Stimulated activated CD8-positive, alpha-beta memory T cell treated with anti-CD3 and anti-CD28 coated beads, Interleukin-15, amount 100 ng/mL, for 4 hours (primary cell): ENCODE measurements at places on chromosomes 16 and 17.

- DNase-seq = no peak
Observed at GRCh38 chr16:85555719-85556455, 57.2 kb upstream of the GSE1 start.

- DNase-seq = no peak
Observed at GRCh38 chr17:20145567-20145966, 136.4 kb downstream of the SPECC1 start.

- no peak for DNase-seq
Observed at GRCh38 chr17:10169290-10169689, 29.1 kb downstream of the GAS7 start.

DNA sequence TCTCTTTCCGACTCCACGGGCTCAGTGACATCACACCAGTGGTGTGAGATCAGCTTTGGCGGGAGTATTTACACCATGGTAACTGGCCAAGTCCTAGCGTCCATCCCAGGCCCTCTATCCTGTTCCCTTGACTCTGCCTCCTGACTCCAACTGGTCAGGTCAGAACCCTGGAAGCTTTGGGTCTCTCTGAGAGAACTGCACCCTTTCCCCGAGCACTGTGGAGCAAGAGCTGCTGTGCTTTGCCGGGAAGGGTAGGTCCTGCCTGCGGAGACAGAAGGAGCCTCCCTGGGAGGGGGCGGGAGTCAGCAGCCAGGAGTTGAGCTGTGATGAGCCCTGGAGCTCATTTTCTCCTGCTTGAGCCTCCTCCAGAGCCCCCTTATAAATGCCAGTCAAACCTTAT lies 212.1 kb upstream of the TNRC6C start:
- no peak for DNase-seq

DNA sequence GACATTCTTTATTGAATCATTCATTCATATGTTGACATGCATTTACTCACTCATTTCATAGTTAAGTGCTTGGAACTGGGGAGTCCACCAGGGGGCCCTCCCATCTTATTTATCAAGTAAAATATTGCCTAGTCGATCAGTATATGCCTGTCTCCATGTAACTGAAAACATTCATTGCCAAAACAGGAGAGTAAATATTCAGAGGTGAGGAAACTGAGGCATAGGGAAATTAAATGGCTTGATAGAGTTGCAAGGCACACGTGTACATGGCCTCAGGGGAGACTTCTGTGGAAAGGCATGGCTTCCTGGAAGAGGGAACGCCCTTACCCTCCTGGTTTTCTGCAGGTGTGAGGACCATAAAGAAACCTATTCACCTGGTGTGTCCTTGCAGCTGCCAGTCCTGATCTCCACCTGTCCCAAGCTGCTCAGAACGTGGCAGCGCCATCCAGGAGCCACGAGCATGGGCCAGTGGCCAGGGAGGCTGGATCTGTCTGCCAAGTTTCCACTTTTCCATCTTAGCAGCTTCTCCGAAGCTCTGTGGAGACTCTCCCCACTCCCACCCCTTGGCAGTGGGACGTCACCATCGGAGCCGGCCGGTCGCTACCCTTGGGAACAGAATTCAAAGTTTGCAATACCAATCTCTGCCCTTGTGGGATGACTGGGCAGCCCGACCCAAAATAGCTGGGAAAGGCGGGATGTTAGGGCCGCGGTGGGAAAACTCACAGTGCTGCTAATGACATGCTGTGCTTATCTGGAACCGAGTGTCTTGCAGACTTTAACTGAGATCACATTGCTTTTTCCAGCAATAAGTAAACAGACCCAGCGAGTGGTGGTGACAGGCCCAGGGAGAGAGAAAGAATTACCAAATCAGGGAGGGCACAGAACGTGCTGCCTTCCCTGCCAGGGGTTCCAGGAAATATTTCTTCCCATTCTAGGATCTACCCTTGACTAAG lies 4.1 kb upstream of the C1QTNF1 start:
- no peak for DNase-seq
